Inflammatory macrophage treated with lipopolysaccharide for 1 hour (primary cell): ENCODE measurements at places on chromosomes 2 and 18.

GRCh38 chr18:38464024-38464423 is 898.4 kb upstream of the CELF4 start:
- DNase-seq: no peak

GRCh38 chr2:137009953-137010352 is 244.6 kb downstream of the THSD7B start:
- no peak for DNase-seq

- DNase-seq: no peak
These were observed 28.6 kb upstream of the CTAGE1 start for GRCh38 chr18:22446325-22446724.

DNA sequence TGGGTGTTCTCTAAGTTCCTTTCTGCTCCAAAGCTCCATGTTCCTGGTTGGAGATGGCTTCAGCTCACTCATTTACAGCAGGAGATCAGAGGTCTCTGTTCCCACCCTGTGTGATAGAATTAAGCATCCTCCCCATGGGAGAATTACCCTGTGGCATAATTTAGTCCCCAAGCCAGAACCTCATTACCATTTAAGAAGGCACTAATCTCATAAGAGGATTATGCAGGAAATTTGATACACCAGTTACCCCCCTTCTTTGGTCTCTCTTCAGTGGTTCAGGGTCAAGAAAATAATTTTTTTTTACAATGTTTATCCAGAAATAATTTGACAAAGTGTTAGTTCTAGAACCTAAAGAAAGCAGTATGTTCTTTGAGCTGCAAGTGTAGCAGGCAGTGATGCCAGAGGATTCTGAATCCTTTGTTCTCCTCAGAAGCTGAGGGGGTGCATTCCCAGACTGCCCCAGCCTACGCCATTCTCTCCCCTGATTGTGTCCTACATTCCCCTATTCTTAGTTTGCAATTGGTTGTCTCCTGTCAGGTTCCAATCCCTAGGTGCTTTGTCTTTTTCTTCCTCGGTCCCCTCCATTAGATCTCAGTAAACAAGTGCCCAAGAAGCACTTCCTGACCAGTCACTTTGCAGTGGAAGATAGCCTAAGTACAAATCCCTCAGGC is 163.6 kb downstream of the PRKCE start:
- no peak for DNase-seq

GRCh38 chr2:131103165-131103564 is 2.0 kb upstream of the PLEKHB2 start:
- DNase-seq: peak; percentile 27

DNA sequence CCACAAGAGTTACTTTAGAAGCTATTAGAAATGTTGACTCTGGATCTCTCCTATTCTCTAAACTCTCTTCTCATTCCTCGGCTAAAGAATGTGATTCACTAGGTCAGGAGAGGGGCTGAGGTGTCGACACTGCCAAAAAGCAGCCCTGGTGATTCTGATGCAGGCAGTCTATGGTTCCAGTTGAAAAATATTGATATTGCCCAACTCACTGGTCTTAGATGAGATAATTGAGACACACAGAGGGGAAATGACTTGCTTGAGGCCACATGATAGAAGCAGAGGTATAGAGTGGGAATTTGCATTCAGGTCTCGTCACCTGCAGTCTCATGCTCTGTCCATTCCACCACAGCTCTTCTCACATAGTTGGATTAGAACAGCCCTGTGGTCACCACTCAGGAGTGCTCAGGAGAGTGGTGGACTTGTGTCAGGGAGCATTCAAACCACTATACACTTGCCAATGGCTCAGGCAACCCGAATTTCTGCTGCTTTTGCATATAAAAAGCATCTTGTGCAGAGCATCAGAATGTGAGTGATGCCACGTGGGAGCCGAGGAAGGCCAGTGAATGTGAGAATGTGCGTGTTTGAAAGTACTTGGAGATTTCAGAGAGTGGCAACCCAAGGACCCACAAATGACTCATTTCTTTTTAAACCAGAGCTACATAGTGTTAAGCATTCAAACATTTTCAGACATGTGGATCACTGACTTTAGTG is 65.1 kb upstream of the CTLA4 start:
- peak; percentile 87 for DNase-seq

GRCh38 chr2:77301441-77301840 is 220.7 kb downstream of the LRRTM4 start:
- no peak for DNase-seq

GRCh38 chr2:36716111-36716510 is 19.6 kb downstream of the VIT start:
- no peak for DNase-seq
